ENCODE measurements at places on chromosomes 12 and 14.
A peak's percentile ranks its signal among the peaks of the same experiment; 100 is the strongest.

- DNase-seq = no peak
These were observed 112.5 kb downstream of the LGMN start for GRCh38 chr14:92635896-92636295.

- no peak for DNase-seq
These were observed 85.9 kb upstream of the ANO2 start for GRCh38 chr12:6031001-6031400.

- no peak for DNase-seq
These were observed 15.1 kb downstream of the PPM1H start for GRCh38 chr12:62919838-62920237.

DNA sequence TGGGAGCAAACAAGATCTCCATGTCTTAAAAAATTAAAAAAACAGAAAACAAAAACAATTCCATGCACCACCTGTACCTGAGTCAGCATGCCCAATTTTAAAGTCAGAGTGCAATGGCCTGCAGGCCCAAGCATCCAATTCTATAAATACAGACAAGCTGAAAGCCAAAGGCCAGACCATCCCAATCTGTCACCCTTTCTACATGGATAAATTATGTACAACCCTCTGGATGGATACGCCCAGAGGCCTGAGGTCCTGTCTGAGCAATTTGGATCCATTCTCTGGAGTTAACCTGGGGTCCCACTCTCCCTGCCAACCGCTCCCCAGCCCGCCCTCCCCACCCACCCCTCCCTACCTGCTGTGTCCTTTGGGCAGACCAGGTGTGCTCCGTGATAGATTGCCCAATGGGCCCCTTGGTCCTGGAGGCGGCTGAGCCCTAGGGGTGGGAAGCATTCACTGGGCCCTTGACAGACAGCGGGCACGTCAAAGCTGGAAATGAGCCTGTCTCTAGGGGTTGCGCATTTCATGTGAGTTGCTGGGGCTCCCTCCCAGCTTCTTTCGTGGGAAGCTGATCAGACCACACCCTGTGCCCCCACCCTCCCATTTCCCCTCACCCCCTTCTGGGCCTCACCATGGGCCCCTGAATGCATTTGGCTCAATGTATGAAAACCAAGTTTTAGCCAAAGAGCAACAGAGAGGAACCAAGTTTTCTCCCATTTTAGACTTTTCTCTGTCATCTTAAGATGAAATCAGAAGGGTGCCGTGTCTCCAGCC is 171.3 kb downstream of the BCL11B start:
- no peak for DNase-seq

DNA sequence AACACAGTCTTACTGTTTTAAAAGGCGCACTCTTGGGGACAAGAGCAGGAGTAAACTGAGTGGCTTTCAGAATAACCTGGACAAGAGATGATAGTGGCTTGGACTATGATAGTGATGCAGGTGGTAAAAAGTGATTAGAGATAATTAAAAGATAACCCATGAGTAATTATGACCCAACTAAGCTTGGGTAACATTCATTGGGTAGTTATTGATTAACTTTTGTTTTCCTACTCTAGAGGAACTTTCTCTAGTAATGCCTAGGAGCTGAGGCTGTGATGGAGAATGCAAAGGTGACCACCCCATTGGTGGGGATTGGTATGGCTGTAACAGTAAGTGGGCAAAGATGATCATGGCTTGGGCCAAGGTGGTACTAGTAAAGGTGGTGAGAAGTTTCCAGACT is 22.3 kb upstream of the FRS2 start:
- DNase-seq = no peak

- DNase-seq = no peak
These were observed 80.2 kb downstream of the VCPKMT start for GRCh38 chr14:50036211-50036610.

- no peak for DNase-seq
These were observed 14.8 kb downstream of the HSP90B1 start for GRCh38 chr12:103944964-103945363.

DNA sequence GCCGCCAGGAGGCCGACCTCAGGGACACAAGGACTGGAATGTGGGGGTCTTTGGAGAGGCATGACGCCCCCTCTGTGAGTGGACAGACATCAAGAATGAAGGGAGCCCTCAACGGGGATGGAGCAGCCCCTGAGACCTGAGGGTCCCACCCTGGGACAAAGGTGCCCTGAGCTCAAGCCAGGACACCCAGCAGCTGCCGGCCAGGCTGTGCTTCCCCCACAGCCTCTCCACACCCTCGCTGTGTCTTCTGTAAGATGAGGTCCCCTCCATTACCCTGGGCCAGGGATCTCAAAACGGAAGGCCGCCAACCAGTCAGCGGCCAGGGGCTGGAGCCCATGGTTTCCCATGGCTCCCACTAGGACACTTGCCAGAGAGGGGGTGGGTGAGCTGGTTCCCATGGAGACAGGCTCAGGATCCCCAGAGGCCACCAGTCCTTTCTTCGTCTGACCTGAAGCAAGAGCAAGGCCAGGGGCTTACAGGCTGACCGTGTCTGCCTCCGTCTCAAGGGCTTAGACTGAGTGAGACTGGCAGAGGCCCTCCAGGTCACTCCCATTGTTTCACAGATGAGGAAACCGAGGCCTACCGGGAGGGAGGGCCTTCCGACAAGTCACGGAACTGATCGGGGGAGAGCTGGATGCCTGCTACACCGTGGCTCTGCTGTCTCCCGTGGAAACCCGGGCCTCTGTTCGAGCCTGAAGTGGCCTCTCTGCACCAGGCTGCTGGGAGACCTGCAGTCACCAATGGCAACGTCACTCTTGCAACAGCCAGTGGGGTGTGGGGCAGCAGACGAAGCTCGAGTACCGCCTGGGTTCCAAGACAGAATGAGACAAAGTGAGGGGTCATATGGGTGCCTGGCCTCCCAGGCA is 91.7 kb upstream of the DIO3 start:
- no peak for DNase-seq

GRCh38 chr12:59079472-59079871 is 159.2 kb upstream of the LRIG3 start:
- no peak for DNase-seq

DNA sequence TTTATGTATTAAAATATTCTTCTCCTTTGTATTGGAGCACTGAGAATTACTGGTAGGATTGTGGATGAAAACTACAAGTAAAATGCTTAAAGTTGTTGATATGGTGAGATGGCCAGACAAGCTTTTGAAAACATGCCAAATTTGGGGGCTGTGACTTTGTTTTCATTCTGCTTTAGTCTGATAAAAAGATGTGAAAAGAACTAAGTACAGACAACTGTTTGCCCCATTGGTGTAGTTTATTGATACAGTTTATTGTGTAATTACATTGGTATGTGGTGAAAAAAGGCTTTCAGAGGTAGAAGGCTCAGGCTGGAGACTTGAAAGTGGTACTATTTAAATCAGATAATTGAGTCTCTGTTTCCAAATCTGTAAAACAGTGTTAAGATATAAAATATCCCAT is 746.8 kb downstream of the DIO2 start:
- DNase-seq = no peak

GRCh38 chr12:6529291-6529737 is 5.0 kb upstream of the GAPDH start:
- DNase-seq = no peak

DNA sequence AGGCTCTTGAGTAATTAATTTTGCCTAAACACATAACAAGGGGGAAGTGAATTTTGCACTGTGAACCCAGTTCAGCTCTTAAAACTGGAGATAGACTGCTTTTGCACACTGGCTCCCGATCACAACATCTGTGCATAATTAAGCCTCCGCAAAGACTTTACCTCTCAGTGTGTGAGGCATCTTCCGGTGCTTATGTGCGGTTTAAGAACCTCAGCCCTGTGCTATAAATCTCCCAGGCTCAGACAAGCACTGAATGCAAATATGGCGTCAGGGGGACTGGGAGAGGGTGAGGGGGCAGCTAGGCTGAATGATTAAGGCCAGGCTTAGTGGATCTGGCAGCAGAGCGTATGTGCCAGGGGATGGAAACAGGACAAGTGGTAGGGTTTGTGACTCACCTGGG is 103.3 kb downstream of the ADCK1 start:
- DNase-seq = no peak

GRCh38 chr12:109131154-109132050 is 15.0 kb downstream of the ACACB start:
- DNase-seq = no peak

GRCh38 chr14:96574633-96575632 is 72.8 kb downstream of the PAPOLA start:
- no peak for DNase-seq

- DNase-seq = no peak
These were observed 270.3 kb downstream of the CCDC91 start for GRCh38 chr12:28460420-28461130.

GRCh38 chr14:103163199-103163598 is 39.9 kb downstream of the TNFAIP2 start:
- DNase-seq = no peak

GRCh38 chr14:95250936-95251335 is 68.8 kb downstream of the CLMN start:
- no peak for DNase-seq

DNA sequence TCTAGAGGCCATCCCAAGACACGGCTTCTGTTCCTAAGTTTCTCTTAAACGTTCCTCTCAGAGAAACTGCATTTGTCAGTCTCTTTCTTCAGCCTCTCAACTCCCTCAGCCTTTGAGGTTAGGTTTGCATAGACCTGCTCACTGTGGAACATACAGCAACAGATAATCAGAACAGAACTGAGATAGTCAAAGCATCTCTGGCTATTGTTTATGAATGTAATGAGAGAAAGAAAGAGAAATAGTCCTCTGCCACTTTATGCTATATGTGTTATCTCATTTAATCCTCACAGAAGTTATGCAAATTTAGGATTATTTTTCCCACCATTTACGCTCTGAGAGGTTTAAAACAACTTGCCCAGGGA is 190.6 kb downstream of the PHLDA1 start:
- DNase-seq = no peak

DNA sequence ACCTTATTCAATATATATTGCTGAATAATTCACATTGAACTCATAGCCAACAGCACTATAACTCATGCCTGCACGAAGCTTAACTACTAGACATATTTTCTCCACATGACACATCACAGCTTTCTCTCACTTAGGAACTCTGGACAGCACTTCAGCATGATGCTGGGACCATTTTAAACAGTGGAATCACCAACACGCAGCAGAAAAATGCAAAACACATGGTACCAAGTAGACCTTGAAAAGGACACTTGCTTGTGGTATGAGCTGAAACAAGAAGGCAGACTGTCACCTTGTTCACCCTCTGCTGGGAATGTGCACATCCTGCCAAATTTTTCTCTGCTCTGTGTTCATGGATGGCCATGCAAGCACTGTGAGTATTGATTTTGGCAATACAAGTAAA is 34.8 kb upstream of the CD9 start:
- DNase-seq = no peak

DNA sequence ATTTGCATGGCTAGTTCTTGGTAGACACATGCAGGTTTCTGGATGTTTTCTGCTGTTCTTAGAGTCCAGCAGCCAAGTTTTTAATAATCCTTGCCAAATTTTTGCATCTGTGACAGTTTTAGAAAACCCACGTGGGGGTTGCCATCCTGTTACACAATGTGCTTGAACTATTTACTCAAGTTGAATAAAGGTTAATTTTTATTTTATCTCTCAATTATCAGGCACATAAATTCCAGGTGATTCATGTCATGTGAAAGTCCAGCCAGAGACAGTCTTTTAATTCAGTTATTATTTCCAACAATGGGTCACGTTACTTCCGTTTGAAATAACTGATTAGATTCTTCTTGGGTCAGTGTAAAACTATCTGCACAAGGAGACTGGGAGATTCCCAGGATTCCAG is 15.7 kb downstream of the MYRFL start:
- DNase-seq = no peak

GRCh38 chr12:64713376-64713775 is 45.8 kb downstream of the GNS start:
- DNase-seq = no peak

GRCh38 chr14:91067186-91067585 is 6.7 kb upstream of the RPS6KA5 start:
- DNase-seq = no peak

- DNase-seq = no peak
These were observed 17.1 kb downstream of the SEC23A start for GRCh38 chr14:39085933-39086332.

DNA sequence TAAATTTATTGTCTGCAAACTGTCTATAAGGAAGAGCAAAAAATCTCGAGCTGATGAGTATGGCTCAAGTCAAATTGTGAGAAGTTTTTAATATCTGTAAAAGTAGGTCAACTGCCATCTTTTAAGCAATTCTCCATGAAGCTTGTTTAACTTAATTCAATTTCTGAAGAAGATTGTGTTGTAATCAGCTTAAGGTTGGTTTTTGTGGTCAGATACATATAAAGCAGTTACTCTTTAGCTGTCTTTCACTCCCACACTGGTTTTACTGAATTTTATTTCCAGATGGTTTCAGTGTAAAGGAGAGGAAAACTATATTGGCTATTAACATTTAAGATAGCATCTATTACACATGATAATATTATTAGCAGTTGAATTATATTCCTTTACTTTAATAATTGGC is 1165.1 kb downstream of the SLC16A7 start:
- DNase-seq = no peak

DNA sequence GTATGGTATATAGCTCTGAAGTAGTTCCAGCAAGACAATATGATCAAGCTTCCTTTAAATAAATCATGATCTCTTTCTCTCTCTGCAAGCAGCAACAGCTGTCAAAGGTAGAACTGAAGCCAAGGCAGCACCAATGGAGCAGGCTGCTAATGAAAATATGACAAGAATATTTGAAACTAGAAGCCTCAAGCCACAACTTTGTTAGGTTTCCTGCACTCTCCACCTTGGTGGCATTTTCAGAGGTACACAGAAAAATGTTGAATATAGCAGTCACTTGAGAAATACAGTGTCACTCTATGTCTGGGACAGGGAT is 43.8 kb upstream of the PSMA6 start:
- DNase-seq = no peak

DNA sequence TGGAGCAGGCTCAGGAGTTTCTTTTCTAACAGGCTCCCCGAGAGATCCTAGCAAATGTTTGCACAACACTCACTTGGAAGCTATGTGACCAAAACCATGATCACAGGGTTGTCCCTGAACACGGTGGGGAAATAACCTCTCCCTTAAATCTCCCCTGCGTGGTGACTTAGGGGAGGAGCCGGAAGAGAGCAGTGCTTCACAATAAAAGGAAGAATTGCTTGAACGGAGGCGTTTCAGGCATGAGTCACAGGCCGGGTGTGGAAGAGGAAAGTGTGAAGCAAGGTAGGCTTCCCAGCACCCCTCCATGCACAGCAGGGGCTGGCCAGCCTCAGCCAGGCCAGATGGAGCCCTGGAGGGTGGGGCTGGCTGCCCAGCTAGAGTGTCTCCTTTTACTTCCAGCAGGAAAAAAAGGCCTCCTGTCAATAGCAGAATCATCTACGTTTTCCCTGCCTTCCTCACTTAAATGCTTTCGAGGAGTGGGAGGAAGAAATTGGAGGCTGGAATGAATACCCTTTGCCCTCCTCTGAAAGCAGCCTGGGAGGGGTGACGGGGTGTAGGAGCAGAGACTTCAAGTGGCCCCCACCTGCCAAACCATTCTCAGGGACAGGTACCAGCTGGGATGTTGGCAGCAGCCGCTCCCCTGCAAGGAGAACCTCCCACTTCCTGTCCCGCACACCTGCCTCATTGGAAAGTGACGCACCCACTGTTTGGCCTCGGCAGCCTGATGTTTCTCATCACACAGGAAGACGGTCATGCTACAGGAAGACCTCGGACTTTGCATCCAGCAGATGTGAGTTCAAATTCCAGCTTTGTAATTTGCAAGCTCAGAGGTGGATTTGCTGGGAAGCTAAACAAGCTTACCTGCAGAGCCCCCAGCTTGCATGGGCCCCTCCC is 30.1 kb upstream of the PPP2R5C start:
- peak; percentile 67 for DNase-seq

Measured in stimulated activated CD8-positive, alpha-beta memory T cell treated with anti-CD3 and anti-CD28 coated beads, Interleukin-4, amount 100 ng/mL, for 1 hour (primary cell).